Motor neuron (in vitro differentiated cells): ENCODE measurements at places on chromosomes 3 and 15.

- ATAC-seq = no peak
Measured at GRCh38 chr3:48410205-48411040, 19.5 kb downstream of the PLXNB1 start.

DNA sequence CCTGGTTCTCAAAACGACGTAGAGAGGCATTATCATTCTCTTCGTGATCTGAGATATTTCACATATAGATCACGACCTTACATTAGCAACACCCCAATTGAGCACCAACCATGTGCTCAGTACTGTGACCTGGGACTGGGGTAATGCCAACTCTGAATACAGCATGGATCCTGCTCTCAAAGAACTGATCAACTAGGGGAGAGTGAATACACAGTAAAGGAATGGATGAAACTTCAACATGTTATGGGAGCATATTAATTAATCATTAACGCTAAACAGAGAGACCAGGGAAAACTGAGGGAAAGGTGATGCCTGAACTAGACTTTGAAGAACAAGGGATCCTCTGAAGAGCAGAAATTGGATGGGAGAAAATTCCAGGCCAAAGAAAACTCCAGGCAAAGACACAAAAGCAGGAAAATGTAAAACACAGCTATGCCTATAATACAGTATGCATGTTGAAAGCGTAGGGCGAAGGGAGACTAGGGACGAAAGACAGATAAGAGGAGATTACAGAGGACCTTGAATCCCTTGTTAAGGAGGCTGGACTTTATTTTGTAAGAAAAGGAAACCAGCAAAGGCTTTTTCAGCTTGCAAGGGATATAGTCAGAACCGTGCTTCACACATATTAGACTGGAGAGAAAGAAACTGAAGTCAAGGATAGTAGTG is 105.7 kb downstream of the ANO10 start:
- no peak for ATAC-seq

DNA sequence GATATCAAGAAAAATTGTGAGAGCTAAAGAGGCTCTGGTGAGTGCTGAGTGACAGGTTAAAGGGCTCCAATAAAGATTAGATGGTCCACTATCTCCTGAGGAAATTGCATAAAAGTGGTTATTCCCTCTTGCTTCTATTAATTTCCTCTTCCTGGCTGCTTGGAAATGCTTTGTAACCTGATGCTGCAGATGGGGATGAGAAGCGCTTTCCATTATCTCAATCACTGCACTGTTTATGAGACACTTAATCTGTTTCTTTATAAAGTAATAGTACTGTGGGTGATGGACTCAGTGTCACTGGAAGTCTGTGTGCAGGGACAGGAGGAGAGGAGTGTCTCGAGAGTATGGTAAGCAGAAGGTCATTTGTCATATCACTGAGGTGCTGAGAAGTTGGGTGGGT is 305.3 kb downstream of the EPHB1 start:
- ATAC-seq = no peak

DNA sequence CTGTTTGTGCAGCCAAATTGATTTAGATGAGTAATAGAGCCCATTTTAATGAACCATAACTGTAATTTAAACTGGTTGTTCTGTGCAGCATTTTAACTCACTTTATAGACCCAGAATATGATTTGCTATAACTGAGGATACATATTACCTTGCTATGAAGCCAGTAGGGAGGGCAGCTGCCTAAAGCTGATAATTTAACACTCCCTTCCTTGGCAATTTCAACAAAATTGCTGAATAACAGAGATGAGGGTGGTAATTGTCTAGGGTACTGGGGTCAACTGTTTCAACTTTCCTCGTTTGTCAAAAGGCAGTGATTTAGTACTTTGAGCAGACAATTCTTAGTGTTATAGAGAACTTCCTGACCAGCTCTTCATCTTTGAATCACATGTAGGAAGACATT is 304.9 kb upstream of the POU1F1 start:
- no peak for ATAC-seq

DNA sequence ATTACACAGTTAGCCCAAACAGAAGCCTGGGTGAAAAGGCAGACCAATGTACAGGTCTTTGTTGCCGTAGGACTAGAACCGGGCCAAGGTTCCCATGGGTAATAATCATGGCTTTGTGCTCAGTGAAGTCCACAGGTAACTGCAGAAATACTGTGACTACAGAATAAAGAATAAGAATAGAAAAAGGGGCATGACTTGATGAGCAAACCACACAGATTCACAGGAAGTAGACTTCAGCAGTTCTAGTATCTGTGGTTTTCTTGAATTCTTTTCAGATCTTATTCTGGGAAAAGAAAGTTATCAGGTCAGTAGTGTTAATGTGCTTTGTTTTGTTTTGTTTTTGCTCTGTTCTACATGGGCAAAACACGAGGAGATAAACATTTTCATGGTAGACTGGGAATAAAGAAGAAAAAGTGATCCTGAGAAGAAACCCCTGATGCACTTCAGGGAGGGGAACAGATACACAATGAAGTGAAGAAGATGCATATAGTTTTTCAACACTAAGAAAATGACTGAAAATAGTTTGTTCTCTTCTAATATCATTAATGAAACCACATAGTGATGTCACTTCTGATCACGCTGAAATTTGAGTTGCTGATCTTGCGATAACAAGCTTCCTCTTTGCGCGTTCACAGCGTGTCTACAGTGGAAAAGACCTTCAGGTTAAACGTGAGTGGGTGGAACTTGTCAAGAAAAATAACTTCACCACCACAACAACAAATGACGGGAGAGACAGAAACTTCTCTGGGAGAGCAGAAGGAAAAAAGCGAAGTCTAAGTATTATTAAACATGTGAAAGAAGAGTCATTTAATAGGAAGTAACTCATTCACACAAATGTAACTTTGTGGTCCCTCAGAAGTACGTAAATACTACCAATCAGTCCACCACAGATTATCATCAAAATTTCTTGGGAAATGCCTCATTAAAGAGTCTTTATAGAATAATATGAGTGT is 315.8 kb upstream of the SATB1 start:
- ATAC-seq = no peak

GRCh38 chr3:187640569-187641059 is 29.6 kb downstream of the SST start:
- ATAC-seq = no peak

DNA sequence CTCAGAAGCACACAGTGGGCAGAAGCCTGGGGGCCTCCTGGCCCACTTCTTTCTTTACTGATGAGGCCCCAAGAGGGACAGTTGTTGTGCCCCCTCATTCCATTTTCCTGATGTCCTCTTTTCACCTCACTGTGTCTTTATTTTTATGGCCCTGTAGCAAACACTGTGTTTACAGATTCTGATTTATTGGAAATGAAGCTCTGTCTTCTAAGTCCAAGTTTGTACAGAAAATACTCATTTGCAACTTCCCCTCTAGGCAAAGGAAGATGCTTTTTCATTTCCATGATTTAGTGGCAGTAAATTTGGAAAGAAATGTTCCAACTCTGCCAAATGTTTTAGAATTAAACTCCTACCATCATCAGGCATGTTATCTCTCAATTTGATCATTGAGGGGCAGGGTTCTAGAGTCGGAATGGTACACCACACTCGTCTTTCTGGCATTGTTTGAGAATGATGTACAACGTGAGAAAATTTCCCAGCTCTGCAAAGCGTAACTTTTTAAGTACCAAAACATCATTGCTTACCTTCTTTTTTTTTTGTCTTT is 129.7 kb downstream of the ARNT2 start:
- no peak for ATAC-seq
